Left colon (tissue), 2 donors: ENCODE measurements at places on chromosomes 1 and 21.

GRCh38 chr1:208423526-208423925 lies 179.3 kb upstream of the PLXNA2 start:
- DNase-seq = no peak

GRCh38 chr1:167442142-167442848 lies 76.0 kb downstream of the CD247 start:
- peak; percentile 98 for DNase-seq

DNA sequence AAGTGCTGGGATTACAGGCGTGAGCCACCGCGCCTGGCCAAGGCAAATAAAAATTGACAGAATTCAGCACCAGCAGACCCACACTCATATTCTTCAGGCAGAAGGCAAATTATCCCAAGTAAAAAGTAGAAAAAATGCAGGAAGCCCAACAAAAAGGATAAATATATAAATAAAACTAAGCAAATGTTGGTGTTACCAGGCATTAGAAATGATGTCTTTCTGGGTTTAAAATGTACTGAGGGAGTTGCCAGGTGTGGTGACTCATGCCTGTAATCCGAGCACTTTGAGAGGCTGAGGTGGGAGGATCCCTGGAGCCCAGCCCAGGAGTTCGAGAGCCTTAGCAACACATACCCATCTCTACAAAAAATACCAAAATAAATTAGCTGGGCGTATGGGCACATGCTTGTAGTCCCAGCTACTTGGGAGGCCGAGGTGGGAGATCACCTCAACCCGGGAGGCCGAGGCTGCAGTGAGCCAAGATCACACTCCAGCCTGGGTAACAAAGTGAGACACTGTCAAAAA lies 6.3 kb downstream of the INTS11 start:
- peak; percentile 67 for DNase-seq

- DNase-seq = no peak
These were observed 2.9 kb downstream of the JAK1 start for GRCh38 chr1:64963466-64963865.

DNA sequence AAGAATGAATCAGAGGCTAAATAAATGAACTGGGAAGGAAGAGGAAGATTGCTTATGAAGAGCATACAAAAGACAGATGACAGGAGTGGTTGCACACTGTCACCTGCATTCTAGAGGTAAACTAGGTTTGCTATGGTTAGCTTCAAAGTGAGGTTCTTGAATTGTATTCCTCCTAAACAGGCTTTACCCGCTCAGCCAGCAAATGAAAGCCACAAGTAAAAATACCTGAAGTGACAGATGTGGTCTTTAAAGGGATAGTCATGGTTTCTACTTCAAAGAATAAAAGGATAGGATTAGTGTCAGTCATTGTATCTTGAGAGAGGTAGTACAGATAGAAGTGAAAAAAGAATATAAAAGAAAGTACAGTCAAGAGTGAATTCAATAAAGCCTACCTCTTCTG lies 32.4 kb upstream of the PRDX6 start:
- no peak for DNase-seq

DNA sequence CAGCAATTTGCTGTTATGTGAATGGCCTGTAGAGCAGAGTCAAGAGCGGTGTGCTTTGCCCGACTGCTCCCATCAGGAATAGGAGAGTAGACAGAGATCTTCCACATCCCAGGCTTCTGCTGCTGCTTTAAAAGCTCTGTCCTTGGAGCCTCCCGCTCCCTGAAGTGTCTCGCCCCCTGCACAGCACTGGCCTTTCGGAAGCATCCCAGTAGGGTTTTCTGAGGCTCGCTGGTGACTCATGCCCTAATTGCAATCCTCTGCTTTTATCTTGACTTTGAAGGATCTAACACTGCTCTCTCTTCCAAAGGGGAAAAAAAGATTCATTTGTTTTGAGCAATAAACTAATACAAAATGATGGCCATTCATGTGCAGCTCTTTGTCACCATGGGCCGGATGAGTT lies 13.3 kb upstream of the CD101 start:
- no peak for DNase-seq

- no peak for DNase-seq
These were observed 27.8 kb downstream of the HSPG2 start for GRCh38 chr1:21909286-21909759.

GRCh38 chr1:160222546-160222945 lies 17.4 kb downstream of the PEA15 start:
- DNase-seq = no peak

- no peak for DNase-seq
These were observed 8.7 kb upstream of the TDRD10 start for GRCh38 chr1:154493276-154493675.

GRCh38 chr1:112501810-112502641 lies 6.7 kb upstream of the WNT2B start:
- peak; percentile 82 for DNase-seq

DNA sequence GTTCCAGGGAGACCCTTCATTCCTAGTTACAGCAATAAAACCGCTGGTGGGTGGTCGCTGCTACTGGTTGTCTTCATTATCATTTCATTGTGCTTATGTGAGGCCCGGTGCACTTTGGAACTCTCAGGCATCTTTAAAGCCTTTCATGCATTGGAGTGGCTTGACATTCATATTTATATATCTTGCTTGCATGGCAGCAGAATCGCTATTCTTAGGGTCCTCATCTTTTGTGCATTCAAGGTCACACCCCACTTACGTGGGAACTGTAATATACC lies 110.1 kb downstream of the ZBTB18 start:
- no peak for DNase-seq

DNA sequence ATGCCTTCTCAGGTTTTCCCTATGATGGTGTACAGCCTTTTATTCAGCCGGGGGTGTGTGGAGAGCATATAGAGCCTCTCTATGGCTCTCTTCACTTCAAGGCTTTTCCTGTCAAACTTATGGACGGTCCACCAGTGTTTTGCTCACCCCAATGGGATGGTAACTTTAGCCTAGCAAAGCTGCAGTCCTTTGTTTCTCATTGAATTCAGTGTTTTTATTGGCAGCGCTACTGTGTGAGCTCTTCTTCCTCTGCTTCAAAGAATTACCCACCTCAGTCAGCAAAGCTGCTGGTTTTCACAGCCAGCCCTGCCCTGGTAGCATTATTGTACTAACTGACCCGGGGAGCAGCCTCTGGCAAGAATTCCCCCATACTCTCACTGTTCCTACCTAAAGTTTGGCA lies 145.3 kb upstream of the RRP15 start:
- no peak for DNase-seq

DNA sequence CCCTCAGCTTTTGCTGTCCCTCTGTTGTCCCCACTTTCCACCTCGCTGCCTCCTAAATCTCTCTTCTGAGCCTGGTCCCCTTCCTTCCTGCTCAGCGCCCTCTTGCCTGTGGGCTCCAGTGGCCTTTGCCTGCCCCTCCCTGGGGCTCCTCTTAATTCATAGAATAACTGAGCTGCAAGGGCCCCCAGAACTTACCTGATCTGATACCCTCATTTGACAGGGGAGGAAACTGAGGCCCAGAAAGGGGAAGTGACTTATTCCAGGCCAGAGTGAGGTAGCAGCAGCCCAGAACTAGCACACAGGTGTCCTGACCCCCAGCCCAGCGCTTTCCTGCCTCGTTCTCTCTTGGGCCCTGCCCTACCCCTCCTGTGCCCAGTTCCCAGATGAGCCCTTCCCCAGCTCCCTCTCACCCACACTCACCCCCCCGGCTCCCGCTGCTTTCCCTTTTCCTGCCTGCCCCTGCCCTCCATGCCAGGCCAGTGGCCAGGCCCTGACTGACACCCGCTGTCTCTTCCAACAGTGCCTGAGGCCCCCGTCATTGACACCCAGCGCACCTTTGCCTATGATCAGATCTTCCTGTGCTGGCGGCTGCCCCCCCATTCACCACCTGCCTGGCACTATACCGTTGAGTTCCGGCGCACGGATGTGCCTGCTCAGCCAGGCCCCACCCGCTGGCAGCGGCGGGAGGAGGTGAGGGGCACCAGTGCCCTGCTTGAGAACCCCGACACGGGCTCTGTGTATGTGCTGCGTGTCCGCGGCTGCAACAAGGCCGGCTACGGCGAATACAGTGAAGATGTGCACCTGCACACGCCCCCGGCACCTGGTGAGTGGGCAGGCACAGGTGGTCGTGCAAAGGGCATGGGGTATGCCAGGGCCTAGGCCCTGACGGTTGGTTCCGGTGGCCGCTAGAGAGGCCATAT lies 5.7 kb downstream of the TRIM46 start:
- no peak for DNase-seq

DNA sequence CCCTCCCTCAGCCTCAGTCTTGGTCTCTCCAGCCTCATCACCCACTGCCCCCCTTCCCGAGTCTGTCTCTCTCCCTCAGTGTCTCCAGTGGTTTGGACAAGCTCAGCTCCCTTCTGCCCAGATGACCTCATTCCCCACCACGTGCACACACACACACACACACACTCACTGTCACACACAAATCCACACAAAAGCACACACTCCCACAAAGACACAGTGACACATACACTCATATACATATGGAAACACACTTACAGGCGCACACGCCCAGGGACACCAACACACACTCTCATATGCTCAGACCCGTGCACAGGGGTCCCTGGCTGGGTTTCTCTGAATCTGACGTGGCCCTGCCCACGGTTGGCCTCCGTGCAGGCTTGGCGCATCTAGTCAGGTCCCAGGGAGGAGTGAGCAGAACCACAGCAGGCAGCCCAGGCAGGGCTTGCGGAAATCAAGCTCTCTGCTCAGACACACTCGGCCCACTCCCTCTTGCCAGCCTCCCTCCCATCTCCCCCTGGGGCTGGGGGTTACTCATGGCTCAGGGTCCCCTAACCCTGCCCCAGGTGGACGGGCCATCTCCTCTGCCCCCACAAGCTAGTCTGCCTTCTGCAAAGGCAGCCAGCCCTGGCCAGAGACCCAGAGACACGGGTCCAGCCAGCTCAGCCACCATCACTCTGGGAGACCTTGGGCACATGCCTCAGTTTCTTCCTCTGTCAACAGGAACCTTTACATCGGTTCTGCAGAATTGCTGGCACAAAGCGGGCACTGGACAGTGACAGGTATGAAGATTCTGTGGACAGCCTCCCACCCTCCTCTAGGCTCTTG lies 38.5 kb upstream of the FAM131C start:
- DNase-seq = no peak

GRCh38 chr1:47216278-47217059 lies 15.6 kb downstream of the TAL1 start:
- no peak for DNase-seq

DNA sequence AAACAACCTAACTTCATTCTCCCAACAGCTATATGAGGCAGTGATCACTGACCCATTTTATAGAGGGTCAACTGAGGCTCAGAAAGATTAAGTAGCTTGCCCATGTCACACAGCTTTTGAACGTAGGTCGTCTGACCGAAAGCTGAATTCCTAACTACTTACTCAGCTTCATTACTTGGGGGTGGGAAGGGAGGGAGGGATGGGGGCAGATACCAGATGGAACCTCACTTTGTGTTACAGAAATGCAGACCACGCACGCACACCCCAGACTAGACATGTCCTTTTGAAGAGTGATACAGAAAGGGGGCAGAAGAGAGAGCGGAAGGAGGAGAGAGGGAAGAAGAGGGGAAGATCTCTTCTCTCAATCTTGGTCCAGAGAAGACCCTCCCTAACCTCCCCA lies 2.3 kb downstream of the ADGRB2 start:
- no peak for DNase-seq

DNA sequence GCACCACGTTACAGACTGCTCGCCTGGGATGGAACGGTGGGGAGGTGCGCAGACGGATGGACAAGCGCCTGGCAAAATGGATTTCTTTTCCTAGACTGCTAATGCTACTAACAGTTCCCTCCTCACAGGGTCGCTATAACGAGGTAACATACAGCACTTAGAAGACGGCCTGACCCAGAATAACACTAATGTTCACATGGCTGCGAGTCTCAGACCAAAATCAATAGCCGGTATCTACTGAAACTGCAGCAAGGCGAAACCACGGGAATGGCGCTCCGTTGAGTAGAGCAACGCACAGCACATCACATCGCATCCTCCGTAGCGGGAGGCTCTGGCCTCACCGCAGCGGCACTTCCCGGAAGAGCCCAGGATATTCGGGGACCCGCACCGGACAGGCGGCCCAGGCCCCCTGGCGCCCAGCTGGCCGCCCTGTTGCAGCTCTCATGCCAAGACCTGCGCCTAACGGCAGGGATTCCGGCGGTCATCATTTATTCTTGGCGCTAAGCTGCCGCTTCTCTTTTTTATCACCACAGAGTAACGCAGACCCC lies 46.6 kb downstream of the VPS26C start:
- DNase-seq = no peak

DNA sequence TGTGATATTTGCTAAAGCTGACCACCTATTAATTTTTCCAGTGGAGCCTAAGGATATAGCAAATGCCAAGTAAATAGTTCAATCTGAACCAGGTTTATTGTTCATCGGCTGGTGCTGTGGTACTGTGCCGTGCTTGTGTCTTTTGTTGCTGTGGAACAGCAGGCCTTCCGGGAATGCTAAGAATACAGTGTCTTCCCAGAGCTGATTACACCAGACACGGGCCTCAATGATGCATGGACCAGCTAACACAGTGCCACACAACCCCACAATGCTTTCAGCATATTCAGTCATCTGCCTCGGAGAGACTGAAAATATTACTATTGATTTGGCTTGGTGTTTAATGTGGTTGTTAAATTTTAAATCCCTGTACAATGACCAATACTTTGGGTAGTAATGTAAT lies 415.4 kb downstream of the PTBP2 start:
- DNase-seq = no peak

GRCh38 chr1:227777646-227778045 lies 37.8 kb upstream of the PRSS38 start:
- DNase-seq = no peak

DNA sequence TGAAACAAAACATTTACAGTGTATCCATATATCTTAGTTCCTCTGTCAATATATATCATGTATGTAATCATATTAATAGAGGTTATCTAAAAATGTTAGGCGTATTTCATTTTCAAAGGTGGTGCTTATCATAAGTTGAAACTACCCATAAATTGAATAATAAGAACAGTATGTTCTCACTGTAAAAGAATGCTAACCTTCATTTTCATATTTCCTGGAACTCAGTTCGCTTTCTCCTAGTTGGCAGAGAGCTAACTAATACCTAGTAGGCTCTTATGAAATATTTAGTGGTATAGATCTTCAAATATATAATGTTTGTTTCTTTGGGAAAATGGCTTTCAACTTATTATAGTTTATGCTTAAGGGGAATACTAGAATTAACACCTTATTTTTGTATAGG lies 118.4 kb downstream of the DISP1 start:
- no peak for DNase-seq

DNA sequence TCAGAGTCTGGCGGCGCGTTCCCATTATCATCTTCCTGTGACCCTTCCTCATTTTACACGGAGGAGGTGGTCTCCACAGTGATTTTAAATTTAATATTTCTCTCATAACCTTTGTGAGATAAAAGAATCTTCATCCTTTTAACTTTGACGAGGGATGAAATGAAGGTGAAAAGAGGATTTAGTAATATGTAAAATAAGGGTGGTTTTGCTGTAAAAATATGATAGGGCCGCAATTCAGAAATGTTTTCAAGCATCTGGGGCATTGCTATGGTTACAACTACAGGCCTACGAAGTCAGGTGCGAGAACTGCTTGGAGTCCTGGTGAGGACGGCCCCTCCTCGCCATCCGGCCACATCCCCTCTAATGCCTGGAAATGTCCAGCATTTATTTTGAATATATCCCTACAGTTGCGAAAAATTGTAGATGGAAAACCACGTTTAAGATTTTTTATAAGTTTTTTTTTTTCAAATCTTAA lies 422 bp upstream of the RSBN1 start:
- DNase-seq = peak; percentile 32
